Right lung (tissue), 10 donors: ENCODE measurements at places on chromosomes 1 and 21. TPM values are rescaled to one million over a fixed set of nuclear protein-coding genes. Genes with fewer than 3 reads are reported as not detected.

Gene C8B
- polyA plus RNA-seq = not detected

- DNase-seq = no peak
Measured at GRCh38 chr1:77081834-77082233, 137.4 kb downstream of the PIGK start.

DNA sequence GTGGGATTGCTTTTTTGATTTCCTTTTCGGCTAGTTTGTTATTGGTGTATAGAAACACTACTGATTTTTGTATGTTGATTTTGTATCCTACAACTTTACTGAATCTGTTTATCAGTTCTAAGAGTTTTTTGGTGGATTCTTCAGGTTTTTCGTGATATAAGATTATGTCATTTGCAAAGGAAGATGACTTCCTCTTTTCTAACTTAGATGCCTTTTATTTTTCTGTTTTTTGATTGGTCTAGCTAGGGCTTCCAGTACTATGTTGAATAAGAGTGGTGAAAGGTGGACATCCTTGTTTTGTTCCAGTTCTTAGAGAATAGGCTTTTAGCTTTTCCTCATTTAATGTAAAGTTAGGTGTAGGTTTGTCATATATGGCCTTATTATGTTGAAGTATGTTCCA, 13.1 kb upstream of the NHLH2 start:
- DNase-seq = no peak

Gene CR1L
- polyA plus RNA-seq = 0.87 TPM

GRCh38 chr1:230823931-230824381, 44.4 kb downstream of the C1orf198 start:
- DNase-seq = no peak
